Fibroblast of lung (primary cell): ENCODE measurements at places on chromosomes 1 and 21. TPM values are rescaled to one million over a fixed set of nuclear protein-coding genes. Genes with fewer than 3 reads are reported as not detected.

The SHISAL2A gene
- total RNA-seq, result not detected in 2 replicates

The NEXN gene
- total RNA-seq, result 16.2 and 24.4 TPM in 2 replicates

The TDRD10 gene
- under 0.01 TPM in 1 of 2 replicates, not detected in the other for total RNA-seq

The FCRL6 gene
- total RNA-seq, result not detected in 2 replicates

- no peaks in the 10 kb centered on the region for H3K36me3 ChIP-seq
- no peak overlapping the region for H3K27ac ChIP-seq
- H3K4me1 ChIP-seq, result no peaks in the 10 kb centered on the region
- DNase-seq, result no peak
- H3K4me3 ChIP-seq, result no peak overlapping the region
Measured at GRCh38 chr1:2921970-2922686, 99.1 kb upstream of the ACTRT2 start.

GRCh38 chr1:15288173-15288926, 41.3 kb downstream of the FHAD1 start:
- no peaks in the 10 kb centered on the region for H3K36me3 ChIP-seq
- H3K27me3 ChIP-seq, result peaks cover 3% of the 10 kb centered on the region
- no peaks in the 10 kb centered on the region for H3K4me1 ChIP-seq
- H3K27ac ChIP-seq, result no peak overlapping the region

- peak overlapping the region; percentile 93 for H3K27ac ChIP-seq
- H3K27me3 ChIP-seq, result no peaks in the 10 kb centered on the region
- H3K36me3 ChIP-seq, result peaks cover under 1% of the 10 kb centered on the region
Measured at GRCh38 chr21:29074007-29074376, 544 bp upstream of the CCT8 start.

- H3K36me3 ChIP-seq, result no peaks in the 10 kb centered on the region
- no peaks in the 10 kb centered on the region for H3K27me3 ChIP-seq
- no peak for DNase-seq
Measured at GRCh38 chr1:220655509-220655908, 34.7 kb upstream of the C1orf115 start.

GRCh38 chr1:78060857-78061563, 15.2 kb downstream of the GIPC2 start:
- peaks cover 8% of the 10 kb centered on the region for H3K4me1 ChIP-seq
- H3K27ac ChIP-seq, result peak overlapping the region; percentile 49
- DNase-seq, result peak; percentile 38
- no peaks in the 10 kb centered on the region for H3K27me3 ChIP-seq

DNA sequence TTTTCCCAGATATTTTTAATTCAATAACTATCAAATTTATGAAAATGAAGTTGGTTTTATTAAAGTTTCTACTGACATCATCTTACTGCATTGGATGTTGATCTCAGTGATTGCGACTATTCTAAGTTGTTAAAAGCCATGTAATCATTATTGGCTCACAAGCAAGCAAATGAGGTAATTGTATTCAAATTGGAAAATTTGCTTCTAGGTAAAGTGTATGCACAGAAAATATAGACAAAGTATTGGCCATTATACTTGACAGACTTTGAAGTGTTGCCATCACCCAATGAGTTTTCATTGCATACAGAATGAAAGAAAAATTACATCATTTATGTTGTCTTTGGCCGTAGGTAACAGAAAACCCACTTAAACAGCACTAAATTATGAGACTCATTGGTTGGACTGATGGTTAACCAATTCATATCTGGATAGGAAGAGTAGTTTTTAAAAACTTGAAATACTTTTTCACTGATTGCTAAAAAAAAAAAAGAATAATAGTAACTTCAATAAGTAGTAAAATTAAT, 299.2 kb downstream of the USP25 start:
- no peaks in the 10 kb centered on the region for H3K4me1 ChIP-seq
- H3K27me3 ChIP-seq, result no peaks in the 10 kb centered on the region
- no peak overlapping the region for H3K4me3 ChIP-seq
- H3K36me3 ChIP-seq, result no peaks in the 10 kb centered on the region
- DNase-seq, result no peak

DNA sequence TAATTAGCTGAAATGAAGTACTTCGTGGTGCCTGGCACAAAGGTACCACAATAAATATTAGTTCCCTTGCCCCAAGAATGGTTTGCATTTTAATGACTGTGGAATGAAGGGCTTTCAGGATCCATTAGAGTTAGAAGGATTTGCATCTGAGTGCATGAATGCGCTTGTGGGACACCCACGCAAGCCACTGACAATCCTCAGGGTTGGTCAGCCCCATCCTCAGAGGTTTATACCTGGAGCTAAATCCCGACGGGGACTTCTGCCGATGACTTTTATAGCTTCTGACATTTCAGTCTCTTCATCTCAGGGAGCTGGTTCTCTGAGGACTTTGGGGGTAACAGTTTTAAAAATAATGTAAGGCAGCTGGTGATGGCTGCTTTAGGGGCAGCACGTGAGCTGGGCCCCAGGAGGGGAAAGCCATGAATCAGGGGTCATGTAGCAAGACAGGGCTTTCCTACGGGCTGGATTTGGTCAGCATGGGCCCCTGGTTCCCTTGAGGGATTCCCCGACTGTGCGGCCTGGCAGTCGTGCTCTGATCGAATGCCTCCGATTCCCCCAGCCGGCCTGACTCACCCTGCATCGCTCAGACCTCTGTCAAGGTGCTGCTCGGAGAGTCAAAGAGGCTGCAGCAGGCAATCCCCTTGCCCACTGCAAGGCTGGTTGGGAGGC, 20.8 kb upstream of the IL10 start:
- H3K4me1 ChIP-seq, result peaks cover 9% of the 10 kb centered on the region
- peak; percentile 9 for DNase-seq
- H3K36me3 ChIP-seq, result no peaks in the 10 kb centered on the region
- no peaks in the 10 kb centered on the region for H3K27me3 ChIP-seq

DNA sequence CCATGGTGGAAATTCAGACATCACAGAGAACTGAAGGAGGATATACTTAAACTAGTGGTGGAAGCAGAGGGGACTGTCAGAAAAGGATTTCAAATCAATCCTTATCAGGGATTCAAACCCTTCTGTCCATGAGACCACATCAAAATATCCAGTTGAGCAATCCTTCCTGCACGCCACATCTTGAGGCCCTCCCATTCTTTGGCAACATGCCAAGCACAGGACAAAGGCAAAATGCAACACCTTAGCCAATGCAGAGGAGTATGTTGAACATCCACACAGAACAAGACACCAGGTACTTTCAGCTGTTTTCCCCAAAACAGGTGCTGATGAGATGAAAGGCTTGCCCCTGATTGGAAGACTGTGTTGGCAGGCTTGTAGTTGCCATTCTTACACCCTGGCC, 81.8 kb upstream of the PLXNA2 start:
- H3K36me3 ChIP-seq, result no peaks in the 10 kb centered on the region
- no peaks in the 10 kb centered on the region for H3K27me3 ChIP-seq
- DNase-seq, result no peak

DNA sequence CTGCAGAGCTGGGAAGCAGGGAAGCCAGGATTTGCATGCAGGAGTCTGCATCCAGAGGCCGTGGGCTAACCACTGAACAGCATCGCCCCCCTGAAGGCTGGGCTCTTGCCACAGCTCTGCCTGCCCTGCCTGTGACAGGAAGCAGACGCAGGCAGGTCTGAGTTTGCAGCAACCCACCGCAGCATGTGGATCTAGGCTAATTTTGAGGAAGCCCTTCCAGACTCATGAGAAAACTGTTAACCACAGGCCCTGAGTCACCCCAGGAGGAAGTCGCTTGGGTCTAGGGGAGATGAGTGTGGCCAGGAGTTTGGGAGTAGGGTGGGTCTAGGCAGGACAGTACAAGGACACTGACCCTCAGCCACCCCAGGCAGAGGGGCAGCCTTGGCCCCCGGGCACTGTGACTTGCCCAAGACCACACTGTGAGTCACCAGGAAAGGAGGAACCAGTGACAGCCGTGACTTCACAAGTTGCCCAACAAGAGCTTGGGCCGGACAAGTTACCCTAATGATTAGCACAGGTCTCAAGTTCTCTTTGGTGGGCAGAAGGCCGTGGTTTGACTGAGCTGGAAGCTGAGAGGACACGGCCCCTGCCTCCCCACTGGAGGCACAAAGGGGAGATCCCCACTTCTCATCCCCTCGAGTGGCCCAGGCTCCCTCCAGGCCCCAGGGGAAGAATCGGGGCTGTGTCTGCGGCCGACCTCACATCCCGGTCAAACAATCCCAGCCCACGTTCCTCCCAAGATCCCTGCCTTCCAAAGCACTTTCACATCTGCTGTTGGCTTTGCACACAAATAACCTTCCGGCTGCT, 826 bp downstream of the LAPTM5 start:
- peaks cover 12% of the 10 kb centered on the region for H3K4me1 ChIP-seq
- DNase-seq, result peak; percentile 96
- no peak overlapping the region for H3K4me3 ChIP-seq

DNA sequence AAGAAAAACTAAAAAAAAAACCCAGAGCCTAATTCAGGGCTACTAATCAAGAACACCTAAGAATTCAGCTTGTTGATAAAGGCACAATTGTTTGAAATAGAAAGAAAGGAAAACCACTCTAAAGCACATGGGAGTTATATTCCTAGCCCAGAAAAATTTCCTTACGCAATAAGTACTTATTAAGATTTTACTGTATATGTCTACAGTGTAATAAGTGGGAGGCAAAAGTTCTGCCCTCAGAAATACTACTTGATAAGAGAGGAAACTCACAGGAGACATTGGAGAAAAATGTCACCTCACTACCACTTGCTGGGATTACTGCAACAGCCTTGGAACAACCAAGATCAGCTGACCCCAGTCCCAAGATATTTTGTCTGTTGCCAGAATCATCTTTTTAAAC, 66.1 kb downstream of the IARS2 start:
- no peaks in the 10 kb centered on the region for H3K27me3 ChIP-seq
- no peak overlapping the region for H3K27ac ChIP-seq
- no peak overlapping the region for H3K4me3 ChIP-seq

- no peaks in the 10 kb centered on the region for H3K36me3 ChIP-seq
- no peaks in the 10 kb centered on the region for H3K4me1 ChIP-seq
- no peak for DNase-seq
Measured at GRCh38 chr1:2604844-2605508, 18.4 kb downstream of the PRXL2B start.

GRCh38 chr1:156612666-156613065, 6.5 kb upstream of the HAPLN2 start:
- H3K27ac ChIP-seq, result no peak overlapping the region
- no peak for DNase-seq
- no peaks in the 10 kb centered on the region for H3K36me3 ChIP-seq
- no peaks in the 10 kb centered on the region for H3K4me1 ChIP-seq
- no peak overlapping the region for H3K4me3 ChIP-seq
- peaks cover 13% of the 10 kb centered on the region for H3K27me3 ChIP-seq

GRCh38 chr1:88216441-88216840, 467.6 kb upstream of the PKN2 start:
- no peak for DNase-seq
- no peaks in the 10 kb centered on the region for H3K36me3 ChIP-seq
- no peaks in the 10 kb centered on the region for H3K4me1 ChIP-seq
- H3K27ac ChIP-seq, result no peak overlapping the region
- H3K4me3 ChIP-seq, result no peak overlapping the region

- DNase-seq, result no peak
- no peaks in the 10 kb centered on the region for H3K27me3 ChIP-seq
- no peak overlapping the region for H3K4me3 ChIP-seq
- H3K4me1 ChIP-seq, result no peaks in the 10 kb centered on the region
Measured at GRCh38 chr21:31363720-31364119, 19.7 kb upstream of the TIAM1 start.

DNA sequence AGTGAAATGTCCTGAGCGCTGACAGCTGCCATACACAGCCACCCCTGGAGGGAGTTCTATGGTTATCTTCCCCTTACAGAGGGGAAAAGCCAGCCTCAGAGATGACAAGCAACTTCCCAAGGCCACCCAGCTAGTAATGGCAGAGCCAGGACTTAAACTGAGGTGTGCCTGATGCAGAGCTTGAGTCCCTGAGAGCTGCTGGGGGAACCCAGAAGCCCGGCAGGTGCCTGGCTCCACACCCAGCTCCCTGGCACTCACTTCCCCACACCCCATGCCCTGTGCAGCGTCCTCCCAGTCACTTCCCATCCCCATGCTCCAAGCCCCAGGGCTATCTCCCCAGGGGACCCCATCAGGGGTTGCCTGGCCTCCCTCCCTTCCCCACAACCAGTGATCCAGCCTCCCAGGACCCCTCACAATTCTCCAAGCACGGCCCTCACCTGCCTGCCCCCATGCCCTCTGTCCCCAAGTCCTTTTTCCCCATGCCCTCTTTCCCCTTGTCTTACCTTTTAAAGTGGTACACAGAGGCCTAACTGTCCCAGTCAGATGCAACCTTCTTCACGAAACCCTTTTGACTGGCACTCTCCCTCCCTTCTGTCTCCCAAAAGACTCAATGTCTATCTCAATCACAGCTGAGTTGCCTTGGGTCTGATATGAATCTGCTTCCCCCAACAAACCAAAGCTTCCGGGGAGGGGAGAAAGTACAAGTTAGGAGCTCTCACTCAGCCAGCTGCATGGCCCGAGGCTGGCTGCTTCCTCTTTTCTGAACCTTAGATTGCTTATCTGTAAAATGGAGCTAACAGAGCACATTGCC, 39.8 kb upstream of the LRP8 start:
- H3K27me3 ChIP-seq, result peaks cover 10% of the 10 kb centered on the region
- no peak overlapping the region for H3K4me3 ChIP-seq
- H3K27ac ChIP-seq, result no peak overlapping the region

DNA sequence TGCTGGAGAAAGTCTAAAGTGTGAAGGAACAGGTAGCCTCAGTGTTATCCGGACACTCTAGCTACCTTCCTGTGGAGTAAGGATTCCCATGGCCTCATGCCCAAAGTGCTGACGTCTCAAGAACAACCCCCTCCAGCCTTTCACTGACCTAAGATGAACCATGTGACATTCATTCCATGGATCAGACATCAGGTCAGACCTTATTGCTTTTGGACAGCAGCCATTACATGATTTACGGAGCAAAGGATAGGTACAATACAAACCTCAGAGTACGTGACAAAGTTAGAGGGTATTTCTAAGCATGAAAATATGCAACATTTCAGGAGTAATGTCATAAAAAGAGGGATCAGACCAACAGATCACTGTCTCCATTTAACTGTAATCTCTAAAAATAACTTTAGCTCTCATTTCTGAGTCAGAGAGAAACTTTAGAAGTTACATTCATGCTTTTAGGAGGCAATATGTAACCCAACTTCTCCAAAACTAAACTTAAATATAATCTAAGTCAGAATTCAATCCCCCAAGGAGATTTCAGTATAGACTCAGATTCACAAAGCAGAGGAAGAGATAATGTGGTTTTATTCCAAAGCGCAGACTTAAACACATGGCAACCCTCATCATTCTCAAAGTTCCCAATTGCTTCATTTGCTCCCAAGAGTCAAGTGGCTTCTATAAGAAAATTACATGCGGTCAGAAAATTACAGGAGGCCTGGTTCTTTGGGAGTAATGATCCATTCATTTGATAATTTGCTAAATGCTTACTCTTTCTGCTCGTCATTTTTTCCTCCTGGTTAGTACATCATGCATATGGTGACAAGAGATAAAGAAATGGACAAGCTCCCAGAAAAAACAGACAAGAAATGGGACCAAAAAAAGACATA, 280.4 kb downstream of the SETD4 start:
- H3K36me3 ChIP-seq, result no peaks in the 10 kb centered on the region
- no peak overlapping the region for H3K27ac ChIP-seq
- H3K4me3 ChIP-seq, result no peak overlapping the region
- DNase-seq, result peak; percentile 46

GRCh38 chr1:62433861-62434617, 2.8 kb upstream of the USP1 start:
- H3K4me3 ChIP-seq, result no peak overlapping the region
- no peak overlapping the region for H3K27ac ChIP-seq
- H3K27me3 ChIP-seq, result peaks cover 3% of the 10 kb centered on the region
- H3K36me3 ChIP-seq, result no peaks in the 10 kb centered on the region

GRCh38 chr21:21750124-21750825, 752.1 kb downstream of the NCAM2 start:
- H3K4me1 ChIP-seq, result no peaks in the 10 kb centered on the region
- H3K27me3 ChIP-seq, result no peaks in the 10 kb centered on the region
- no peak overlapping the region for H3K27ac ChIP-seq
- DNase-seq, result no peak
